ENCODE measurements at places on chromosomes 4 and X.

GRCh38 chr4:146975527-146975926, 29.9 kb upstream of the TTC29 start:
- no peak for DNase-seq

DNA sequence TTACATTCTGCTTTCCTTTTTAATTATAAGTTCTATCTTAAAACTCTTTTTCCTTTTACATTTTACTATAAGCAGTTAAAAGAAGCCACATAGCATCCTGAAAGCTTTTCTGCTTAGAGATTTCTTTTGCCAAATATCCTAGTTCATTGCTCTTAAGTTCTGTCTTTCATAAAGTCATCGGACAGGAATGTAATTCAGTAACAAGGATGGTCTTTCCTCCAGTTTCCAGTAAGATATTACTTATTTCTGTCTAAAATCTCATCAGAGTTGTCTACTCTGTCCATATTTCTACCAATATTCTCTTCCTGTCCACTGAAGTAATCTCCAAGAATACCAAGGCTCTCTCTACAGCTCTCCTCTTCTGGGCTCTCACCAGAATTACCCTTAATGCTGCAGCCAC, 37.5 kb upstream of the ADH1C start:
- DNase-seq: no peak

DNA sequence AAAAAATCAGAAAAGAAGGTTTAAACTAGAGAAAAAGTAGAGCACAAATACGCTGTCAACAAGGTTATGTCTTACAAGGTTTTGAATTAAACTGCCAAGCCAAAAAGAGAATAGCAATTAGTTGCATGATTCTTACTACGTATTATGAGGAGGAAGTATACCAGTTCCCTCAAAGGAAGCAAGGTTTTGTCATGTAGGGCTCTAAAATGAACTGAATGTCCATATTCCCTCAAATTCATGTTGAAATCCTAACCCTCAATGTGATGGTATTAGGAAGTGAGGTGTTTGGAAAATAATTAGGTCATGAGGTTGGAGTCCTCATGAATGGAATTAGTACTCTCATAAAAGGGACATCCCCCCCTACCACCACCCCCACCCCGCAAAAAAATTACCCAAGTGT, 201.0 kb downstream of the FBXW7 start:
- no peak for DNase-seq

- no peak for DNase-seq
These were observed 45.4 kb upstream of the GAB1 start for GRCh38 chr4:143291314-143291713.

- no peak for DNase-seq
These were observed 148.2 kb upstream of the RPS6KA3 start for GRCh38 chrX:20414762-20415445.

GRCh38 chrX:50081282-50081889, 119.4 kb downstream of the AKAP4 start:
- peak; percentile 27 for DNase-seq

GRCh38 chr4:101850698-101851097, 60.2 kb downstream of the BANK1 start:
- no peak for DNase-seq

- DNase-seq: no peak
These were observed 130.5 kb upstream of the APOOL start for GRCh38 chrX:84873176-84873575.

- DNase-seq: peak; percentile 78
These were observed 166.8 kb downstream of the AFAP1 start for GRCh38 chr4:7772711-7773385.

GRCh38 chr4:112172180-112172579, 26.9 kb downstream of the FAM241A start:
- no peak for DNase-seq

GRCh38 chr4:184748251-184748652, 14.4 kb upstream of the CENPU start:
- peak; percentile 31 for DNase-seq

DNA sequence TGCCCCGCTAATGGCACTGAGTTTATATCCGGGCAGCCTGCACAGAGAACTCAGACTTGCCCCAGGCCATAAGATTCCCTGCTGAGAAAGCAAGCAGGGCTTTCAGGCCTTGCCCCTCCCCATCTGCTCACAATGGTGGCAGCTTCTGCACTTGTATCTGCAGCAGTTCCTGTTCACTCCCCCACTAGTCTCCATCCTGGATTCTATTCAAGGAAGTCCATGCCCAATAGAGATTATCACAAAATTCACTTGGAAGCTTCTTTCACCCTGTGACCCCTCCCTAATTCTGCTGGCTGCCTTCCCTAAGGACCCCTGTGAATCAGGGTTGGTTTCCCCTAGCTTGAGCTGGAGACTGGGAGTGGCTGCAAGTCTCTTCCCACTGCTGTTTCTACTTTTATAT, 34.5 kb upstream of the UCP1 start:
- DNase-seq: no peak

DNA sequence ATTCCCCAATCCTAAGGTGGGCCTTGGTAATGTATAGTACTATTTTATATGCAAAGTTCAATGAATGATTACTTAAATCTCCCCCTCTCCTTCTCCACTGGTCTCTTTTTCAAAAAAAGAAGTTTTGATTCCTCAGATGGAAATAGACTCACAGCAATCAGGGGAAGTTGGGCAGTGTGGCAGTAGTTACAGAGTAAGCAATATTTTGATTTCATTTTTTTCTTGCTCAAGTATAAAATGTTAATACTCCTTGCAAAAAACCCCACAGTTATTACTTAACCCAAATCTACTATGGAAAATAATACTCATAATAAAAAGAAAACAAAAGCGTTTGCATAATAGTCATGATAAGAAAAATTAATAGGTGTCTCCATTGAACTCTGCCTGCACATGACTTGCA, 56.9 kb upstream of the CXCL8 start:
- no peak for DNase-seq

DNA sequence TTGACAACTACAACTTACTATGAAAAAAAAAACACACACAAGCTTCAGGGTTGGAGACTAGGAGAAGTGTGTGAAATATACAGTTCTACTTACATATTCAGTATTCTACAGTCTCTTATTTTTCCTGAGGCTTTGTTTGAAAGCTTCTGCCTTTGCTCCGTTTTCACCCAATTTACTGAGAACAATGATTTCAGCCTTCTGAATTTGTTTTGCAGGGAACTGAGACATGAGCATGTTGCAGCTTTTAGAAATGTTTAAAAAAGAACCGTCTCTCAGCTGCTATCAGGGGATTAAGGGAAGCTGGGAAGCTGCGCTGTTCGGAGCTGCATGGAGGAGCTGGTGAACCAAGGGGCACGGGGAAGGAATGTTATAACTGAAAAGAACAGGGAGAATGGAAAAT, 85.7 kb downstream of the QDPR start:
- DNase-seq: no peak

DNA sequence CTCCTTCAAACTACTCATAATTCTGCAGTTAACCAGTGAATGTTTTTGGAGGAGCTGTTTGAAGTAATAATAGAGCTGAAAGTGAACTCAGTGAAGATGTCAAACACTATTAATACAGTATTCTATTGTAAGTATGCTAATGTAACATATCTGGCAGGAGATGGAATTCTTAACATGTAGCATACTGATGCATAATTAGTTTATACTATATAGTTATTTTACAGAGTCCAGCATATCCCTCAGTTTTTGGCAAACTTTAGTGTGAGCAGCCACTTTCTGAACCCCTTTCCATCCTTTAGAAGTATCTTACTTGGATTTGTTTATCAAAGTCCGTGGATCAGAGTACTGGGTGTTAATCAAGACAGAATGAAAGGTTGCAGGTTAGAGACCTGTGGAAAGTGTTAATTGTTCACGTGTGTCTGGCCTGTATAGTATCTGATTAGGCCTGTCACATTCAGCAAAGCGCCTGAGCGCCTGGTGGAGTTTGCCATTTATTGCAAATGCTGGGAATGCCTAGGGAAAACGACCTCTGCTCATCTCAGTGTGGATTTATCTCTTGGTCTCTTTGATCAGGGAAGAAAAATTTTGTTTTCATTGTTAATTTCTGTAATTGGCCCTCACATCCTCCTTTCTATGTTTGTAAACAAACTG, 251.7 kb upstream of the MAD2L1 start:
- DNase-seq: no peak

DNA sequence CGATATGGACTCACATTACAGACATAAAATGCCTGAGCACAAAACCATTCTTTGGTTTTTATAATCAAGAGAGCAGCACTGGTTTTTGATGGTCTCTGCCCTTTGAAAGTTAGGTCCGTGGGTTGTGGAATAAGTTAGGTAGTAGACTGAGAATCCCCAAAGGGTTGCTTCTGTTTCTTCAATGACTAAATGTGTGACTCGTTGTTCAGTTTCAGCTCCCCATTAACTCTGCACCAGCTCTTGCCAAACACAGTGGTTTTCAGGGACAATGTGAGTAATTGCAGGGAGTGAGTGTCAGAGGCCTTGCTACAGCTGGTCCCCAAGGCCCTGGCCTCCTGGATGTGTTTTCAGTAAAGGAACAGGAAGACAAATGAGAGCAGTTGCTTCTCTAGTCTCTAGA, 24.8 kb downstream of the SMIM20 start:
- DNase-seq: no peak

DNA sequence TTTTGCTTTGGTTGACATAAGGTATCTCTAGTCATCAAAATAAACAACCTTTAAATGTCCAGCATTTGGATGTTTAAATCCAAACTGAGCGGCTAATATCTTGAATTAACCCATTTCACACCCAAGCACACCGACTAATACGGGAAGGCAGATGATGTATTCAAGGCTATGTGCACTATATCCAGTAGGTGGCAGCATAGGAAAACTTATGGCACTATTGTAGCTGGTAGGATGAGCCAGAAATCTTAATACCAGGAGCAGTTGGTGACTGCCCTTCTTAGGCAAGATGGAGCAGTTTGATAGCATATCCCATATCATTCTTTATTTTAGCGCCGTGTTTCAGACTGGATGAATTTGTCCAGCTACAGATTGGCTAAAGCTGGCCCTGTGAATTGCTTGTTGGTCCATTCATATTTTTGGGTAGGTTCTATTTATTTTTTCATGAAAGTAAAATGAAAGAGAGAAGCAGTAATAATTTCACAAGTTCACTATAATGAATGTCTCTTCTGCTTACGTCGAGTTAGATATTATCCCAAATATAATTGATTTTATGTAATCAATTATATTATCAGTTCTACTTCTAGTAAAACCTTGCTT, 24.4 kb downstream of the UCHL1 start:
- peak; percentile 9 for DNase-seq

DNA sequence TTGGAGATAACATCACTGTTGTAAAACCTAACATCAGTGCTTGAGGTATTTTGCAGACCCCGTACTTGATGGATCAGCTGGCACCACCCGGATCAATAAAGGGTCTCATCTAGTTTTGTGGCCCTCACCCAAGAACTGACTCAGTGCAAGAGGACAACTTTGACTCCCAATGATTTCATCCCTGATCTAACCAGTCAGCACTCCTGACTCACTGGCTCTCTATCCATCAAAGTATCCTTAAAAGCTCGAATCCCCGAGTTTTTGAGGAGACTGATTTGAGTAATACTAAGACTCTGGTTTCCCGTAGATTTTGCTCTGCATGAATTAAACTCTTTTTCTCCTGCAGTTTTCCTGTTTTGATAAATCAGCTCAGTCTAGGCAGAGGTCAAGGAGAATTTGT, 2498.1 kb downstream of the PCDH7 start:
- no peak for DNase-seq

DNA sequence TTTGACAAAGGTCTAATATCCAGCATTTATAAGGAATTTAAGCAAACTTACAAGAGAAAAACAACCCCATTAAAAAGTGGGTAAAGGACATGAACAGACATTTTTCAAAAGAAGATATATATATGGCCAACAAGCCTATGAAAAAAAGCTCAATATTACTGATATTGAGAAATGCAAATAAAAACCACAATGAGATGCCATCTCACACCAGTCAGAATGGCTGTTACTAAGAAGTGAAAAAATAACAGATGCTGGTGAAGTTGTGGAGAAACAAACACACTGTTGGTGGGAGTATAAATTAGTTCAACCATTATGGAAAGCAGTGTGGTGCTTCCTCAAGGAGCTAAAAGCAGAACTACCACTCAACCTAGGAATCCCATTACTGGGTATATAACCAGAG, 91.6 kb upstream of the EFHC2 start:
- no peak for DNase-seq

- peak; percentile 37 for DNase-seq
These were observed 114.9 kb upstream of the TEX13D start for GRCh38 chrX:124217304-124218251.

DNA sequence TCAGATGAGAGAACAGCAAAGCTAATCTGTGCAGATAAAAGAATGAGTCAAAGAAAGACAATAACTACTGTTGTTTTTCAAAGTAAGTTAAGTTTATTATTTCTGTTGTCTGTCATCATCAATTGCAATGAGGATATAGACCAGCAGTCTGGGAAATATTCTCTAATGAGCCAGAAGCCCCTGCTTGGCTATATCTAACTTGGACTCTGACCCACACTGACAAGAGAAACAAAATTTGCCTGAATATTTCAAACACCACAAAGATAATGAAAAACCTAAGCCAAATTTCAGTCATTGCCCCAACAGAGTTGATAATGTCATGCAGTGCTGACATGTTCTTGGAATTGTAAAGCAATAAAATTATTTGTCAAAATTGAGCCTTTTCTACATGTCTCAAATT, 115.0 kb upstream of the PRDX4 start:
- DNase-seq: no peak

DNA sequence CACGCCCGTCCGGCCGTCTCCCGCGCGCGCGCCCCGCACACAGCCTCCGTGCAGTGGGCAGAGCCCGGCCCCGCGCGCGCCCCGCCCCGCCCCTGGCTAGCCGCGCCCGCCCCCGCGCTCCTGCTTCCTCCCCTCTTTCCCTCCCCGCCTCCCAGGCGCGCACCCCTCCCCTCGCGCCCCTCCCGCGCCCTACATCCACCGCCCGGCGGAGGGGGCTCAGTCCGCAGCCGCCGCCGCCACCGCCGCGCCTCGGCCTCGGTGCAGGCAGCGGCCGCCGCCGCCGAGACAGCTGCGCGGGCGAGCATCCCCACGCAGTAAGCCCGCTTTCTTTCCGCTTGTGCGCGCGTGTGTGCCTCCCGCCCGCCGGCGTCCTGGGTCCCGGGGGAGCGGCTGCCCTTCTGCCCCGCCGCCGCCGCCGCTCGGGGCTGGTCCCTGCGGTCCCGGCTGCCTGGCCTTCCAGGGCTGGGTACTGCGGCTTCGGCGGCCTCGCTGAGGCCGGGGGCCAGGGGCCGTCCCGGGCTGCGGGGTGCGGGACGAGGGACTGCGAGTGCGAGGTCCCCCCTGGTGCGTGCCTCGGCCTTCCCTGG, at the start of gene FHL1:
TSS of gene FHL1 (plus strand) at position 219 of the 587 bp plus-strand sequence.
- DNase-seq: peak; percentile 69
